ENCODE measurements at places on chromosomes 6 and 20. TPM values are rescaled to one million over a fixed set of nuclear protein-coding genes. Genes with fewer than 3 reads are reported as not detected.

DNA sequence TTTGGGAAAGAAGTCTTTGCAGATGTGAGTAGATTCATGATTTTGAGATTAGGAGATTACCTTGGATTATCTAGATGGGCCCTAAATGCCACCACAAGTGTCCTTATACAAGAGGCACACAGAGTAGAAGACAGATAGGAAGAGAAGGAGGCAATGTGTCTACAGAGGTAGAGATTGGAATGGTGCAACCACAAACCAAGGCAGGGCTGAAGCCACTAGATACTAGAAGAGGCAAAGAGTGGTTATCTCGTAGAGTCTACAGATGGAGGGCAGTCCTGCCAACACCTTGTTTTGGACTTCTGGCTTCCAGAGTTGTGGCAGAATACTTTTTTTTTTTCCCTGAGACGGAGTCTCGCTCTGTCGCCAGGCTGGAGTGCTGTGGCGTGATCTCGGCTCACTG lies 138.3 kb upstream of the AKIRIN2 start:
- DNase-seq, result no peak

- no peak for DNase-seq
These were observed 12.3 kb downstream of the MAP3K7 start for GRCh38 chr6:90574610-90575009.

- DNase-seq, result no peak
These were observed 104.4 kb upstream of the FAM184A start for GRCh38 chr6:119182875-119183274.

- no peak for DNase-seq
These were observed 70.8 kb upstream of the AHI1 start for GRCh38 chr6:135568379-135568778.

GRCh38 chr20:55678970-55679667 lies 326.2 kb downstream of the CBLN4 start:
- DNase-seq, result no peak

DNA sequence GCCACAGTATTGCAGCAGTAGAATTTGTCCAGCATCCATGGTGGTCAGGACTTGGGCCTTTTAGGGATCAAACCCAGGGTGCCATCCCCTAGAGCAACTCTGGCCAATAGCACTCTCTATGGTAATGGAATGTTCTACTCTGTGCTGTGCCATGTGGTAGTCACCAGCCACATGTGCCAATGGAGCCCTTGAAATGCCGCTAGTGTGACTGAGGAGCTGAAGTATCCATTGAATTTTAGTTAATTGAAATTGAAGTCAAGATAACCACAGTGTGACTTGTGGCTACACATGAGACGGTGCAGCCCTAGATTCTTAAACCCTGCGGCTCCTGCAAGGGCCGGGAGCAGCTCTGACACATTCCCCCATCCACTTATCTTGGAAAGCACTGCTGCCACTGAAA lies 54.6 kb downstream of the SLC2A10 start:
- no peak for DNase-seq

SRSF12 gene
- total RNA-seq, result not detected

GRCh38 chr6:149861603-149862423 lies 2.3 kb downstream of the LRP11 start:
- DNase-seq, result no peak

DOK5 gene
- total RNA-seq, result not detected

- DNase-seq, result no peak
These were observed 390.8 kb downstream of the CDKAL1 start for GRCh38 chr6:20924911-20925543.

GRCh38 chr20:31717478-31718201 lies 5.0 kb downstream of the BCL2L1 start:
- DNase-seq, result no peak

GRCh38 chr6:144379356-144379755 lies 94.2 kb downstream of the UTRN start:
- DNase-seq, result no peak

EYA2 gene
- not detected for total RNA-seq

AIG1 gene
- total RNA-seq, result 8.7 TPM

COL11A2 gene
- total RNA-seq, result 2.5 TPM

DNA sequence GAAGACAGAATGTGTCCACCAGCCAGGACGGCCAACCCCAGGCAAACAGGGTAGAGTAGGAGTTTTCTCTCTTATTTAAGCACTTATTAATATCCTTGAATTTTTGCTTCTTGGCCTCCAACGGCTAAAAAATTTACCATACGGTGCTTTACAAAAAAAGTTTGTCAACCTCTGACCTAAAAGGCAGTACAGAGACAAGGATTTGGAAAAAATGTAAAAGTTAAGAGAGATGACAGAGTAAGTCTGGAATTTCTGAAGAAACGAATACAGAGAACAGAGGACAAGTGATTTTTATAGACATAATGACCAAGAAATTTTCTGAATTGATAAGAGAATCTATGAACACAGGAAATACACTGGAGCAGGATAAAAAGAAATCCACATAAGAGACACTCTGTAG lies 10.2 kb downstream of the OSER1 start:
- DNase-seq, result no peak

DSTN gene
- 28.7 TPM for total RNA-seq

DNA sequence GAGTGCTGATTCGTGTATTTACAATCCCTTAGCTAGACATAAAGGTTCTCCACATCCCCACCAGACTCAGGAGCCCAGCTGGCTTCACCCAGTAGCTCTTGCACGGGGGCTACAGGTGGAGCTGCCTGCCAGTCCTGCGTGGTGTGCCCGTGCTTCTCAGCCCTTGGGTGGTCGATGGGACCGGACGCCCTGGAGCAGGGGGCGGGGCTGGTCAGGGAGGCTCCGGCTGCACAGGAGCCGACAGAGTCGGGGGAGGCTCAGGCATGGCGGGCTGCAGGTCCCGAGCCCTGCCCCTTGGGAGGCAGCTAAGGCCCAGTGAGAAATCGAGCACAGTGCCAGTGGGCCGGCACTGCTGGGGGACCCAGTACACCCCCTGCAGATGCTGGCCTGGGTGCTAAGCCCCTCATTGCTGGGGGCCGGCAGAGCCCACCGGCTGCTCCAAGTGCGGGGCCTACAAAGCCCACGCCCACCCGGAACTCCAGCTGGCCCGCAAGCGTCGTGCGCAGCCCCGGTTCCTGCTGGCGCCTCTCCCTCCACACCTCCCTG lies 48.9 kb upstream of the UST start:
- DNase-seq, result no peak

COX4I2 gene
- total RNA-seq, result not detected

PSMF1 gene
- 157 TPM for total RNA-seq

DNA sequence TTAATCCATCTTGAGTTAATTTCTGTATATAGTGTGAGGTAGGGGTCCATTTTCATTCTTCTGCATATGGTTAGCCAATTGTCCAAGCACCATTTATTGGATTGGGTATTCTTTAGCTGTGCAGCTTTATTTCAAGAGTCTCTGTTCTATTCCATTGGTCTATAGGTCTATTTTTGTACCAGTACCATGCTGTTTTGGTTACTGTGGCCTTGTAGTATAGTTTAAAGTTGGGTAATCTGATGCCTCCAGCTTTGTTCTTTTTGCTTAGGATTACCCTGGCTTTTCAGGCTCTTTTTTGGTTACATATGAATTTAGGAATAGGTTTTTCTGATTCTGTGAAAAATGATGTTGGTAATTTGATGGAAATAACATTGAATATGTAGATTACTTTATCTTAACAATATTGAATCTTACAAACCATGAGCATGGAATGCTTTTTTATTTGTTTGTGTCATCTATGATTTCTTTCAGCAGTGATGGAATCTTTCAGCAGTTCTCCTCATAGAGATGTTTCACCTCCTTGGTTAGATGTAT lies 47.0 kb downstream of the TNFAIP3 start:
- no peak for DNase-seq

- DNase-seq, result no peak
These were observed 255.6 kb downstream of the ERMARD start for GRCh38 chr6:170006900-170007467.

DNA sequence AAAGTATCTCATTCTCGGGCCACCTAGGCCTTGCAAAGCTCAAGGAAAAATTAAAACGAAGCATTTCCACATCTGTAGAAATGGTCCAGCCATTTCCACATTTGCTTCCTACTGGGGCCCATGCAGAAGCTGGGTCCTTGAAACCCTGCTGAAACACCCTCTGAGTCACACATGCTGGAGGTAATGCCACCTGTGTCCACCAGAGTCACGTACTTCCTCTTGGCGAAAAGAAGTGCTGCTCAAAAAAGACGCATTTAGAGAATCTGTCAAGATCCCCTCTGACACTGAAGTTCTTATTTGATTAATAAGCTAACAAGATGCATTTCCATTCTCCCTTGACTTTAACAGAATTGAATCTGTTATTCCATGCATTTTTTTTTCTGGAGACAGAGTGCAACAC lies 423.2 kb downstream of the PREX1 start:
- DNase-seq, result no peak

DNA sequence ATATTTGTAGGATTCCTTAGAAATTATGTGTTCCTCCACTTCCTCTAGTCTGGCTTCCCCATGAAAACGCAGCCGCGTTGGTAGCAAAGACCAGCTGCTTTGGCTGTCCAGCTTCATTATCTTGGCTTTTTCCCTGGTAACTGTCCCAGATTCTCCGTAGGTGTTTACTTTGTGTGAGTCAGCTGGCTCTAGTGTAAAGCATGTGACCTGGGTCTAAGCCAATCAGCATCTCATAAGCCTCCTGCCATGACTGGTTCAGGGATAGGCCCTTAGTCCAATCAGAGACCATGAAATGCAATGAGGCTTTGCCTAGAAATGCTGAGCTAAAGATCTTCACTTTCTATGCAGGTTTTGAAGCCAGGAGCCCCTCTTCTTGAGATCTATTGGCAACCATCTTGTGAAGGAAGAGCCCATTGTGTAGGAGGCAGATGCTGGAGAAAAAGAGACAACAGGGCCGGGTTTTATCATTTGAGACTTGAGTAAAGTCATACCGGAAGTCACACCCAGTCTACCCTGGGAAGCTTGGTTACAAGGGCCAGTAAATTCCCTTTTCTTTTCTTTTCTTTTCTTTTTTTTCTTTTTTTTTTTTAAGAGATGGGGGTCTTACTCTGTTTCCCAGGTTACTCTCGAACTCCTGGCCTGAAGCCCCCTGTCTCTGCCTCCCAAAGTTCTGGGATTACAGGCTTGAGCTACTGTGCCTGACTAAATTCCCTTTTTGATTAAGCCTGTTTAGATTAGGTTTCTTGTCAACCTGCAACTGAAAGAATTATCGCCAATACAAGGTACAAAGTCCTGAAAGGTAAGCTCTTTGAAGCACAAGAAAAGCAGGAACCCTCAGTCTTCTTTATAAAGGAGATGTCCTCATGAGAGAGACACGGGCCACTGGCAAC lies 256.5 kb upstream of the RREB1 start:
- no peak for DNase-seq

DNA sequence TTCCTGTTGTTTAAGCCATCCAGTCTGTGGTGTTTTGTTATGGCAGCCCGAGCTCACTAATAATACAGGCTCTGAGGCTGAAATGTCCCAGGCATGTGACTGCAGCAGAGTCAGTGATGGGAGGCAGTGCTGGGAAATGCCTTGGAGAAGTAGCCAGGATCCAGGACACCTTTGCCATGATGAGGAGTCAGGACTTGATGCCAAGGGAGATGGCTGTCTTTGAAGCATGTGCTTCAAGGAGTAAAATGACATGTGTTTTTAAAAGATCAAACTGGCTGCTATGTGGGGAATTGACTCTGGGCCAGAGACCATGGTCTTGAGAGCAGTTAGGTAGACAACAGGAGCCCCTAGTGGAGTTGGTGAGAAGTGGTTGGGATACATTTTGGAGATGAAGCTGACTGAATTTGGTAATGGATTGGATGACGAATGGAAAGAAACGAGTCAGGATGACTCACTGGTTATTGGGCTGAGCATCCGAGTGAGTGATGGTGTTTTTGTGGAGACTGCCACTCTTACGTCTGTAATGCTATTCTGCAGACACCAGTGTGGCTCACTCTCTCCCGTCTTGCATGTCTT lies 322.2 kb downstream of the PLCB1 start:
- DNase-seq, result no peak

- DNase-seq, result no peak
These were observed 11.6 kb downstream of the TMEM30A start for GRCh38 chr6:75273009-75273408.

GJA10 gene
- total RNA-seq, result not detected

MAS1 gene
- total RNA-seq, result not detected

VSX1 gene
- total RNA-seq, result not detected

SOX12 gene
- 12.3 TPM for total RNA-seq

SPTLC3 gene
- 0.74 TPM for total RNA-seq

- DNase-seq, result peak; percentile 64
These were observed 938 bp downstream of the WRNIP1 start for GRCh38 chr6:2765896-2766766.

GRCh38 chr6:57108691-57109090 lies 18.7 kb downstream of the ZNF451 start:
- DNase-seq, result no peak

DNA sequence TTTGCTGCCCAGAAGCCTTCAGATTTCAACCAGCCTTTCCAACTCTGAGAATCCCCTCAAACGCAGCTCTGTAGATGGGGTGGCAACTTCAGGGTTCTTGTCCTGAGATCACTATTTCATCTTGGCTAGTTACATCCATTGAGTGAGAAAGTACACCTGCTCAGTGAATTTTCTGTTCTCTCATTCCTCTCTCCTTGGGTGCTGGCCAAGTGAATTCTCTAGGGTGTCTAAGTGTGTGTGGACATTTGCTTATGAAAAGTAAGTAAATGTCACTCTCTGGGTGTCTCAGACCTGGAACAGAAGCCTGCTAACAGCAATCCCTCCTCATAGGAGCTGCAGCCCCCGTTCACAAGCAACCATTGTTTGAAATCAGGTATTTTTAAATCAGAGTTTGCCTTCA lies 3.8 kb downstream of the RIN2 start:
- no peak for DNase-seq

IL17A gene
- not detected for total RNA-seq

- DNase-seq, result no peak
These were observed 54.5 kb upstream of the IPCEF1 start for GRCh38 chr6:154411076-154411475.

DNA sequence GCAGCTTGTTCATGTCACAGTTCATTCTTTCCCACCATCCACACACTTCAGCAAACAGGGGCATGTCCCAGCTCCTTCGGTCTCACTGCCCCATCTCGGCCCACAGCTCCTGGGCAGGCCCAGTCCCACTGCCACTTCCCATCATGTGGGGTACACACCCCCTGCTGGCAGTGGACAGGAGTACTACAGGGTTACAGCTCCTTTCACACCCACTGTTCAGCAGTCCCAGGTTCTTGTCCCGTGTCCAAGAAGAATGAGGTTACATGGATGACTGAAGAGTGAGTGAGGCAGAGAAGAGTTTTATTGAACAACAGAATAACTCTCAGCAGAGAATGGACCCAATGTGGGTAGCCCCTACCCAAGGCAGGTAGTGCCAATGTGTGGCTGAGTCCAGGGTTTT lies 77.8 kb upstream of the SMLR1 start:
- DNase-seq, result no peak

All from naive thymus-derived CD4-positive, alpha-beta T cell (primary cell).